D341Med (cell line): ENCODE measurements at places on chromosomes 6 and 20.

GRCh38 chr6:27768556-27768955 is 143.6 kb downstream of the OR2B2 start:
- DNase-seq = no peak

- DNase-seq = peak; percentile 39
Measured at GRCh38 chr6:16277101-16277981, 39.0 kb downstream of the GMPR start.

- DNase-seq = no peak
Measured at GRCh38 chr6:97029552-97029951, 105.0 kb downstream of the KLHL32 start.

GRCh38 chr6:159257846-159258245 is 88.6 kb downstream of the FNDC1 start:
- no peak for DNase-seq

- peak; percentile 4 for DNase-seq
Measured at GRCh38 chr20:58109918-58110635, 118.4 kb downstream of the ANKRD60 start.

- no peak for DNase-seq
Measured at GRCh38 chr6:155638200-155638599, 182.6 kb upstream of the NOX3 start.

- no peak for DNase-seq
Measured at GRCh38 chr20:59377842-59378241, 77.4 kb downstream of the EDN3 start.

- no peak for DNase-seq
Measured at GRCh38 chr6:55643861-55644260, 64.9 kb upstream of the HMGCLL1 start.

DNA sequence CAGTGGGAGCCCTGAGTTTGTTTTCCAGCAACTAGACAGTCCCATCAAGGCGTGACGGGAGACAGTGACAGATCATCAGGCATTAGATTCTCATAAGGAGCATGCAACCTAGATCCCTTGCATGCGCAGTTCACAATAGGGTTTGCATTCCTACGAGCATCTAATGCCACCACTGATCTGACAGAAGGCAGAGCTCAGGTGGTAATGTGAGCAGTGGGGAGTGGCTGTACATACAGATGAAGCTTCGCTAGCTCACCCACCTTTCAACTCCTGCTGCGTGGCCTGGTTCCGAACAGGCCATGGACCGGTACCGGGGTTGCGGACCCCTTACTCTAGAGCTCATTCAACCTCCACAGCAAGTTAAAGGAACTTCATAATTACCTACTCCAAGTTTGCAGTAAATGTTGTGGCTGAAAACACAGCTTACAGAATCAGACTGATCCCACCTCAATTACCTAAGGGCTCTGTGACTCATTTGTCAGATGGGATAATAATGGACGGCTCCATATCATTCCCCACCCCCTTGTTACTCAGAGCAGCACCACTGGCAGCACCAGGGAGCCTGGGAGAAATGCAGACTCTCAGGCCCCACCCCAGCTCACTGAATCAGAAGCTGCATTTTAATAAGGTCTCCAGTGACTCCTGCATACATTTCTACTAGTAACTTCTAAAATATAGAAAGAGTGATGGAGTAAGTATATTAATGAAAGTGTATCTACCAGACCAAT is 15.7 kb downstream of the PXMP4 start:
- DNase-seq = no peak

DNA sequence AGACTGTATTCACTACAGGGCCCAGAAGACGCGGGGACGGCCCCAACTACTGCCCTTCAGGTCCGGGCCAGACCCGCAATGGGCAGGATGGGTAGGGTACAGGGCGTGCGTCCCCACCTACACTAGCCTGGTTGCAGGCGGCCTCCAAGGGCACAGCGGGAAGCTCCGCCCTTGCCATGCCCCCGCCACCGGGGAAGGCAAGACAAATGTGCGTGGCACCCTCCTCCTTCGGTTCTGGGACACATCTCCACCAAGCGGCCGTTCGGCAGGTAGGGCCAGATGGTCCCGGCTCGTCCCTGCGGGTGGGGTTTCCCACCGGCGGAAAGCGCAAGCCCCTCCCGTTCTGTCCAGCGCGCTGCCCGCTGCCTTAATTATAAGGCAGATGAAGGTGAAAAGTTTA is 5.6 kb downstream of the NXT1 start:
- no peak for DNase-seq

DNA sequence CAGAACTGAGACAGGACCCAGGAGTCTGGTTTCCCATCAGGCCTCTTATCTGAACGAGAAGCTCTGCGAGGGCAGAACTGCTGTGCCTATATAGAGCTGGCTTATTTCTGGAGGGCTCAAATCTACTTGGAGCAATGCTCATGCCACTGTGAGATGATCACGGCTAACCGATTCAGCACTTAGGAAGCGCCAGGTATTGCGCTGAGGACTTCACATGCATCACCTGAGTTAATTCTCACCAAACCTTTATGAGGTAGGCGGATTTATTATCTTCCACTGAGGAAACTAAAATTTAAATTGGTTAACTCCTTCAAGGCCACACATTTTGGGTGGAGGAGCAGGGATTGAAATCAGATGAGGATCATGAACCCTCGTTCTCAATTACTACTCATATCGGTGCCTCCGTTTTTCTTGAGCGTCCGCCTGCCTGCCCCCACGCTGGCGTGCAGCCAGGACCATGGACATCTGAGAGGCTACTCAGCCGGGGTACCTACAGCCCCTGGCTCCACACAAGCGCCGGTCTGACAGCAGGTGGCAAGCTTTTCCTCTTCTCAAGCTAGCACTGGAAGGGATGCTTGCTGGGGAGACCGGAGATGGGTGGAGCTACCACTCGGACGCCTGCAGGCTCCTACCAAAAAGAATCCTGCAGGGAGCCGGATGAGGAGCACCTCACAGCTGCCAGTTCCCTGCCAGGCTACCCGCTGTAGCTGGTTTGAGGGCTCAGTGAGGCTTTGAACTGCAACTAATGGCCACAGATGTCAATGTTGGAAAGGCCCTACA is 1.0 kb upstream of the PCIF1 start:
- peak; percentile 80 for DNase-seq

- no peak for DNase-seq
Measured at GRCh38 chr6:123022975-123023374, 26.9 kb downstream of the CLVS2 start.

GRCh38 chr6:43493833-43494232 is 16.3 kb downstream of the LRRC73 start:
- DNase-seq = no peak

DNA sequence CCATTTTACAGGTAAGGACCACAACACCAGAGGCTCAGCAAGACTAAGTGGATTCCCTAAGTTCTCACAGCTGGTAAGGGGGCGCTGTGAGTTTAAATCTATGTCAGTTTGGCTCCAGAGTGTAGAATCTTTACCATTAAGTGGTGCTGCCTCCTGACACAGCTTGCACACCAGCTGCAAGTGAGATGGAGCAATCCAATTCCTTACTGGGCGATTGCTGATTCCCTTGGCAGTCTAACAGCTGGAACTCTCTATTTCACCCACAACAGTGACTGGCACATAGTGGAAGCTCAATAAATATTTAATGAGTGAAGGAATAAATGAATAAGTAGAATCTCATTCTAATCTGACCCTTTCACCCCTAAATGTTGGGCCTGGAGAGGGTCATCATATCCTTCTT is 176.7 kb downstream of the CLIC5 start:
- DNase-seq = no peak

GRCh38 chr20:34435589-34435988 is 72.5 kb downstream of the ITCH start:
- no peak for DNase-seq

DNA sequence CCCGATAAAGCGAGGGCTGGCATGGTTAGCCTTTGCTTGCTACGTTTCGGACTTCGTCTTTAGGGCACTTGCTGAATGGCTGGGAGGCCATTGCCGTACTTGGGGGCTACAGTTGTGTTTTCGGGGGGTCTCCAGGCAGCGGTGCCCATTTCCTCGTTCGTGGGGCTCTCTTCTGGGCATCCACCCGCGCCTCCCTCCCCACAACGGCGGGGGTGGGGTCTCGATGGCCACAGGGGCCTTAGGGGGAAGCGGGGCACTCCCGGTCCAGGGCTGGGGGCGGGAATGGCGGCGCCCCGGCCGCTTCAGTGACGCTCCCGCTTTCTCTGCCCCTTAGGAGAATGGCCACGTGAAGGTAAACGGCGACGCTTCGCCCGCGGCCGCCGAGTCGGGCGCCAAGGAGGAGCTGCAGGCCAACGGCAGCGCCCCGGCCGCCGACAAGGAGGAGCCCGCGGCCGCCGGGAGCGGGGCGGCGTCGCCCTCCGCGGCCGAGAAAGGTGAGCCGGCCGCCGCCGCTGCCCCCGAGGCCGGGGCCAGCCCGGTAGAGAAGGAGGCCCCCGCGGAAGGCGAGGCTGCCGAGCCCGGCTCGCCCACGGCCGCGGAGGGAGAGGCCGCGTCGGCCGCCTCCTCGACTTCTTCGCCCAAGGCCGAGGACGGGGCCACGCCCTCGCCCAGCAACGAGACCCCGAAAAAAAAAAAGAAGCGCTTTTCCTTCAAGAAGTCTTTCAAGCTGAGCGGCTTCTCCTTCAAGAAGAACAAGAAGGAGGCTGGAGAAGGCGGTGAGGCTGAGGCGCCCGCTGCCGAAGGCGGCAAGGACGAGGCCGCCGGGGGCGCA is 2.4 kb downstream of the MARCKS start:
- peak; percentile 54 for DNase-seq

- no peak for DNase-seq
Measured at GRCh38 chr20:5914859-5915258, 35.5 kb downstream of the TRMT6 start.

- no peak for DNase-seq
Measured at GRCh38 chr20:10769700-10770099, 95.9 kb upstream of the JAG1 start.

GRCh38 chr20:59378396-59378795 is 78.0 kb downstream of the EDN3 start:
- no peak for DNase-seq

DNA sequence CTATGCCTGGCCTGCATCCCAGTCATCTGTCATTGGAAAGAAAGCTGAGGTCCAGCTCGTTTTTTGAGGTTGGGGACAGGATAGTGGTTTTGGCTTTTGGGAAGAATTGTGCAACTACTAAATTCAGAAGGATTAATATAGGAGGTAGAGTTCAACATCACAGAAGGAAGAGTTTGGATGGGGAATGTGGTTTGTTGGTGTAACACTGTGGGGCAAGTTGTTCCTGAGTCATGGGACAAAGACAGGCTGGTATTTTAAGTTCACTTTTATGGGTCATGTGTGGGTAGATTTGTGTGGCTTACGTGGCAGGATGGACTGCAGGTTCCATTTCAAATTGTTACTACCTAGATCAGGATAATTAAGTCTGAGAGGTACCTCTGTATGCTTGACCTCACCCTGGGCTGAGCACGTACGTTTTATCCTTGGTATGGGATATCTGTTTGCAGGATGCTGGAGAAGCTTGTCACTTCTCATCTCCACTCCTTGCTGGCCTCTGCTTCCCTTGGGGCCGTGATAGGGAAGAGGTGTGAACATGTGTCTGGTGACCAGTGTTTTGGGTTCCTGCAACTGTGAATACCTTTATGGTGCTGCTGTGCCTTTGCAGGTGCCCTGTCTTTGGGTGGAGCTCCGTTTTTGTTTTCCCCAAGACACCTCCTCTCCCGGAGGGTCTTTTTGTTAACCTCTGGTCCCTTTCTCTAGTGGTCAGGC is 177.6 kb downstream of the JARID2 start:
- DNase-seq = no peak

- DNase-seq = no peak
Measured at GRCh38 chr20:19885939-19886660, 128.0 kb downstream of the RIN2 start.
